ENCODE measurements at places on chromosomes 2 and 18. TPM values are rescaled to one million over a fixed set of nuclear protein-coding genes. Genes with fewer than 3 reads are reported as not detected.

NEU2 gene
- polyA plus RNA-seq: not detected

KCNJ3 gene
- not detected for polyA plus RNA-seq

- H3K27me3 ChIP-seq: no peaks in the 10 kb centered on the region
- no peaks in the 10 kb centered on the region for H3K36me3 ChIP-seq
- no peak overlapping the region for H3K27ac ChIP-seq
- no peaks in the 10 kb centered on the region for H3K4me1 ChIP-seq
- H3K4me3 ChIP-seq: no peak overlapping the region
These were observed 314.8 kb upstream of the SALL3 start for GRCh38 chr18:78664848-78665247.

DNA sequence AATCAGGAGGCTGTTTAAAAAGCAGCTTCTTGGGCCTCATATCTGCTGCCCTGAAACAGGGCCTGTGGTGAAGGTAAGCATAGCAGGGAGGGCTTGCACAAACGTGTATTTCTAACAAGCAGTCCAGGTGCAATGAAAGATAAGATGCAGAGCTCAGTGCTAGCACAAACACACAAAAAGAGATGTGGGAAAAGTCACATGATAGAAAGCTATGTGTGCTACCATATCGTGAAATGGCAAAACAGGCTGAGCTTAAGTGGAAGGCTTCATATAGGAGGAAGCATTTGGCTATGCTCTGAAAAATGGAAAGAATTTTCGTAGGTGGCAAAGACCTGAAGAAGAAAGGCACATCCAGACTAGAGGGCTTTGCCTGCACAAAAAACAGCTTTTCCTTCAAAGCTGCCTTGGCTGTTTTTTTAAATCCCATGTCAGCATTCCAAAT, 10.2 kb downstream of the RSAD2 start:
- DNase-seq: no peak
- H3K27me3 ChIP-seq: no peaks in the 10 kb centered on the region
- H3K36me3 ChIP-seq: peaks cover 4% of the 10 kb centered on the region
- H3K4me3 ChIP-seq: no peak overlapping the region
- H3K4me1 ChIP-seq: no peaks in the 10 kb centered on the region
- H3K27ac ChIP-seq: no peak overlapping the region

- H3K36me3 ChIP-seq: no peaks in the 10 kb centered on the region
- no peaks in the 10 kb centered on the region for H3K4me1 ChIP-seq
- H3K27me3 ChIP-seq: peaks cover 4% of the 10 kb centered on the region
- no peak overlapping the region for H3K4me3 ChIP-seq
- DNase-seq: no peak
These were observed 5.7 kb upstream of the C2orf80 start for GRCh38 chr2:208195531-208195930.

GRCh38 chr18:48893608-48894600, 56.9 kb downstream of the SMAD7 start:
- H3K4me1 ChIP-seq: peaks cover 18% of the 10 kb centered on the region
- H3K4me3 ChIP-seq: no peak overlapping the region
- H3K27ac ChIP-seq: no peak overlapping the region
- no peaks in the 10 kb centered on the region for H3K27me3 ChIP-seq
- no peaks in the 10 kb centered on the region for H3K36me3 ChIP-seq

DNA sequence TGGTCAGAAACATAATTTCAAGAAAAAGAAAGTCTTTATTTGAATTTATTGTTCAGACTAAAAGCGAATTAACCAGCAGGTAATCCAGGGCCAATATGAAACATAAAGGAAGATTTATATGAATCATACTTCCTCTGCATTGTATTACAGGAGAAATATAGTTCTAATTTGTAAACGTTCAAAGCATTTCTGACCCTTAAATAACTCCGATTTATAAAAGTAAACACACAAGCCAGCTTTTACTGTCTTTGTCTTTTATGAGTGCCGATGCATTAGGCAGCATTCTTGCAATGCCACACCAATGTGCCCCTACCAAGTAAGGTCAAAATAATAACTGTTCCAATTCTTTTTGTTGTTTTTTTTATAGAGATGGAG, 118.8 kb upstream of the RBBP8 start:
- H3K4me1 ChIP-seq: no peaks in the 10 kb centered on the region
- DNase-seq: no peak

- H3K36me3 ChIP-seq: peaks cover 4% of the 10 kb centered on the region
- H3K4me3 ChIP-seq: no peak overlapping the region
- no peaks in the 10 kb centered on the region for H3K4me1 ChIP-seq
- peaks cover 22% of the 10 kb centered on the region for H3K27me3 ChIP-seq
- no peak for DNase-seq
These were observed 72.4 kb downstream of the MYCN start for GRCh38 chr2:16012626-16013358.

ANTXR1 gene
- not detected for polyA plus RNA-seq

DNA sequence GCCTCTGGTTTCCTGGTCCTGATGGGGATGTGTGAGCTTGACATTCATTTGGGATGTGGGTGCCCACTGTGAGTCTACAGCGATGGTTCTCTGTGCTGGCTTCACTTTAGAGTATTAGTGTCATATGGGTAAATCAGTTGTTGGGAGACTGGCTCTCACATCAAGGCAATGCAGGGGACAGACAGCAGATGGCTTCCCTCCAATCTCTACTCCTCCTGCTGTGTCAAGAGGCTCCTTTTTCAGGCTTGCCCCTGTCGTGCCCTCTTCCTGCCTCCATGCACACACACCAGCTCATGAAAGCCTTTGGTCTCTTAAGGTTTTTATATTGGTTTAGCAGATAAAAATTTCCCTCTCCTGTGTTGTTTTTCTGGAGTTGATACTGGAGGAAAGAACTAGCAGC, 315.6 kb downstream of the RDH14 start:
- no peak for DNase-seq
- no peak overlapping the region for H3K4me3 ChIP-seq
- no peaks in the 10 kb centered on the region for H3K27me3 ChIP-seq
- no peaks in the 10 kb centered on the region for H3K36me3 ChIP-seq

- H3K4me3 ChIP-seq: no peak overlapping the region
- no peak for DNase-seq
- H3K36me3 ChIP-seq: no peaks in the 10 kb centered on the region
- H3K27me3 ChIP-seq: no peaks in the 10 kb centered on the region
These were observed 53.8 kb upstream of the ASB18 start for GRCh38 chr2:236317938-236318396.

DNA sequence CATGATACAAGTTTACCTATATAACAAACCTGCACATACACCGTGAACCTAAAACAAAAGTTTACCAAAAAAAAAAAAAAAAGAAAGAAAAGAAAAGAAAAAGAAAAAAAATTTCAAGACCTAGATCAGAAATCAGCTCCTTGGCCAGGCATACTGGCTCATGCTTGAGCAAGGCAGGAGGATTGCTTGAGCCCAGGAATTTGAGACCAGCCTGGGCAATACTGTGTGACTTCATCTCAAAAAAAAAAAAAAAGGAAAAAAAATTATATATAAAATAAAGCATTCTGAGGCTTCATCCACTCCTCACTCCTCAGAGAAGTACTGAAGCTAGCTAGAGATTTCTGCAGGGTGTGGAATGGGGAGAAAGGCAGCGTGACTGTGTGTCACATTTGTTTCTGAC, 11.8 kb upstream of the PROC start:
- peak overlapping the region; percentile 63 for H3K4me3 ChIP-seq
- no peaks in the 10 kb centered on the region for H3K36me3 ChIP-seq
- peak overlapping the region; percentile 69 for H3K27ac ChIP-seq
- DNase-seq: no peak
- H3K4me1 ChIP-seq: peaks cover 5% of the 10 kb centered on the region

DNA sequence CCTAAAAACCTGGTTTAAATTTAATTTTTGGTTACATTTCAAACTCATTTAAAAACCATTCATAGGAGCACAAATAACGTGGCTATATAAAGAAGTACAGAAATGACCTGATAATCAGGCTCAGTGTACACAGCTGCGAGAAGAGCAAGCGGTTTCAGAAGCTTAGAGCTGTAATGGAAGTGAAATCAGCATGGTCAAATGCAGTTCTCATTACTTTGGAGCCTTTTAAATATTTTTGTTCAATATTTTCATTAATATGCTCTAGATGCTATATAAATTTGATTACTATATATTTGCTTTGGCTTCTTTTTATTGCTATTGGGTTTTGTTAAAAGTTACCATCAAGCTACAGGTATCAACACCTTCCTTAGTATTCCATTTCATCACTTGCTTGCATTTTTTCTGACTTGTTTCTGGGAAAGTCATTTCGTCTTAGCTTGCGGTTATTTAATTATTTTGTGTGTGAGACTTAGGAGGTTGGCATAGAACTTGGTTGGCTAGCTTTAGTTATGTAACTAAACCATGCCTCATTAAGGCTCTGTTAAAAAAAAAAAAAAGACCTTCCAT, 58.7 kb downstream of the AFTPH start:
- no peak overlapping the region for H3K27ac ChIP-seq
- peaks cover 13% of the 10 kb centered on the region for H3K4me1 ChIP-seq
- peaks cover 9% of the 10 kb centered on the region for H3K36me3 ChIP-seq
- no peak for DNase-seq
- H3K27me3 ChIP-seq: no peaks in the 10 kb centered on the region

- no peak overlapping the region for H3K27ac ChIP-seq
- peaks cover 6% of the 10 kb centered on the region for H3K4me1 ChIP-seq
- peaks cover 4% of the 10 kb centered on the region for H3K36me3 ChIP-seq
These were observed 84.6 kb downstream of the MTA3 start for GRCh38 chr2:42653039-42653438.

DNA sequence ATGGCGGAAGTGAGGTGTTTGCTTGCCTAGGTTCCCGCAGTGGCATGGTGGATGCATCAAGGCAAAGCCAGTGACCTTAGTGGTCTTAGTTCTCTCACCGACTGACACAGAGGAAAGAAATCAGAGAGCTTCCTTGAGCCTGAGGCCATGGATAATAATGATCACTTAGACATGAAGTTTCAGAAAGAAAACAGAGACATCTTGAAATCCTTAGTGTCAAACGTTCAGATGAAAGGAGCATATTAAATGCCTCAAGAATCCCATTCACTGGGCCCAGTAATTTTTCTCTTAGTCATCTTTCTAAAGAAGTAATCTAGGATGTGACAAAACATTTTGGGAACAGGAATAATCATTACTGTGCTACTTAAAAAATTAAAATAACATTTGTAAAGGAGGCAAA, 35.2 kb downstream of the COPS8 start:
- peaks cover 2% of the 10 kb centered on the region for H3K27me3 ChIP-seq
- H3K27ac ChIP-seq: no peak overlapping the region
- no peaks in the 10 kb centered on the region for H3K4me1 ChIP-seq
- H3K4me3 ChIP-seq: no peak overlapping the region
- DNase-seq: no peak

GRCh38 chr18:12842459-12843380, 41.3 kb downstream of the PTPN2 start:
- H3K4me1 ChIP-seq: peaks cover 96% of the 10 kb centered on the region
- H3K36me3 ChIP-seq: no peaks in the 10 kb centered on the region
- H3K27ac ChIP-seq: peak overlapping the region; percentile 97
- peaks cover 6% of the 10 kb centered on the region for H3K27me3 ChIP-seq
- DNase-seq: no peak

- H3K27ac ChIP-seq: no peak overlapping the region
- no peaks in the 10 kb centered on the region for H3K27me3 ChIP-seq
- no peak for DNase-seq
- H3K4me3 ChIP-seq: no peak overlapping the region
These were observed 979.5 kb upstream of the FAM98A start for GRCh38 chr2:34578641-34579040.

DNA sequence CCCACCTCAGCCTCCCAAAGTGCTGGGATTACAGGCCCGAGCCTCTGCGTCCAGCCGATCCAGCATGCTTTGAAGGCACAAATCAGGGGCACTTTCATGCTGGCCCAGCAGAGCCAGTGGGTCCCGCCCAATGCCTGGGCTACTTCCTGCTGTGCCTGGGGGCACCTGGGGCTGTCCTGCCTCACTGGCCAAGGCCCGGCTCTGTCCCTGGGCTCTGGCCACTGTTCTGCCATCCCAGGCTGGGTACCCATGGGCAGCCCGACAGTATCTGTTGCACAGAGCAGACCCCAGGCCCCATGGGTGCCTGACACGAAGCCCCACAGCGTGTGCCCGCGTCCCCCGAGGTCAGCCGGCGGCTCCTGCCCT, 6.8 kb upstream of the GAL3ST2 start:
- H3K4me3 ChIP-seq: no peak overlapping the region
- H3K27me3 ChIP-seq: peaks cover 4% of the 10 kb centered on the region
- no peaks in the 10 kb centered on the region for H3K36me3 ChIP-seq
- no peak for DNase-seq

DNA sequence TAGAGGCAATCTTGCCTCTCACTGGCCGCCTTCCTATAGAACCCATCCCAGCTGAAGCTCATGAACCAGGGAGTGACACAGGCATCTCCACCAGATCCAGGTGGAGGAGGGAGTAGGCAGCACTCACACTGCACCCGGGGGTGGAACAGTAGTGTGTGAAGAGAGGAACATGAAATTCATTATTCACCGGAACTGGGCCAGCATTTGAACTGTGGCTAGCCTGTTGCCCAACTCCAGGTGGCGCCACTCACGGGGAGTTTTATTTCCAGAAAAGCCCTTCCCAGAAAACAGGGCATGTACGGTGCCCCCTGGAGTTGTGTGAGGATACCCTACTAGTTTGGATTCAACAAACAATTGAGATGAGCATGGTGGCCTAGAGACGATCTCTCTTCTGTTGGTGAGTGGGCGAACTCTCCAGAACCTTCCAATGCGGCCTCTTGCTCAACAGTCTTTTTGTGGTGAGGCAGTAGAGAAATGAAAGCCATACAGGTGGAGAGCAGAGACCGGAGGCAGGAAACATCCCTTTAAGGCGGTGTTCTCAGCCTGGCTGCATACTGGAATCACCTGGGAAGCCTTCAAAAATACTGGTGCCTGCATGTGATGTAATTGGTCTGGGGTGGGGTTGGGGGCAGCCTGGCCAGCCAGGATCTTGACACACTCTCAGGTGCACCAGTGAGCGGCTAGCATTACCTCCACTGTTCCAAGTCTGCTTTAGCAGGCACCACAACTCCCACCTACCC, 73.5 kb upstream of the NEDD4L start:
- H3K4me3 ChIP-seq: no peak overlapping the region
- peaks cover 2% of the 10 kb centered on the region for H3K4me1 ChIP-seq
- H3K27me3 ChIP-seq: peaks cover 2% of the 10 kb centered on the region
- H3K36me3 ChIP-seq: no peaks in the 10 kb centered on the region
- DNase-seq: no peak

ARHGEF33 gene
- polyA plus RNA-seq: not detected

DNA sequence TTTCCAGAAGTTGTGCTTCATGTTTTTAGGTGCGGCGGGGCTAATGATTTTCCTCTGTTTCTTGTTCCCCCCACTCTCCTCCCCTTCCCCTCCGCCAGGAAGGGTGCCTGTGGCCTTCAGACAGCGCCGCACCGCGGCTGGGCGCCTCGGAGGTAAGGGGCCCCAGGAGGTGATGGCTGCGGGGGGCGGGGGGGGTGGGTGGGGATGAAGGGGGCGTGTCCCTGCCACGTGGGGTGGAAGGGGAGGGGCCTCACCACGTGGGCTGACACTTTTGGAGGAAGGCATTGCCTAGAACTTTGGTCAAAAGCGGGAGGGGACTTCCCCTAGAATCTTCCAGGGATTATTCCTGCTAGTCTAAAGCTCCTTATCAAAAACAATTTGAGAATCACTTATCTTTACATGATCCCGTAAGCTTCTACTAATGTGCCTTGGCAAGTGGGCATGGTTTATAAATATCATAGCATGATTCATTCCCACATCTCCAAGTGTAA, 83.1 kb downstream of the FAM210A start:
- peaks cover 13% of the 10 kb centered on the region for H3K4me1 ChIP-seq
- no peak overlapping the region for H3K27ac ChIP-seq
- H3K36me3 ChIP-seq: peaks cover 15% of the 10 kb centered on the region
- no peak for DNase-seq
- H3K27me3 ChIP-seq: peaks cover 2% of the 10 kb centered on the region
- H3K4me3 ChIP-seq: no peak overlapping the region
